ENCODE measurements at places on chromosomes 12 and 14.

GRCh38 chr12:4700621-4701026, 19.6 kb upstream of the GALNT8 start:
- DNase-seq: no peak

- DNase-seq: no peak
Measured at GRCh38 chr12:70736351-70737133, 99.3 kb upstream of the PTPRB start.

GRCh38 chr14:100073576-100074430, 8.6 kb downstream of the EVL start:
- no peak for DNase-seq

GRCh38 chr12:120713861-120714482, 3.7 kb downstream of the UNC119B start:
- DNase-seq: peak; percentile 33

DNA sequence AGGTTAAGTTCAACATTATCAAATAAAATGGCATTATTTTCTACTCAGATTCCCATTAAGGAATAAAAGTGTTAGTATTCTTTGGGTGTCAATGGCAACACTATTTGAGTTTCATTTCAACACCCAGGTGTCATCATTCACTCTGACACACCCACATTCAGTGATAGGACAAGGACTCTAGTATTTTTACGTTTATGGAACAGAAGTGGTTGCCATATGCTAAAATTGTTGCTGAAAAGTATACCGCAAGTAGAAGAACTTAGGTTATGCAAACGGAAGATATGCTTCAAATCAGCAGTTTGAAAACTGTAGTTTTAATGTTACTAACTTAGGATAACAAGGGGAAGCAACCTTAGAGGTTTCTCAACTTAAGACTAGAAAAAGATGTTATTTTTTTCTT, 20.0 kb upstream of the SGPP1 start:
- DNase-seq: no peak

GRCh38 chr14:33714527-33715226, 236.2 kb downstream of the EGLN3 start:
- no peak for DNase-seq
